ENCODE measurements at places on chromosomes 12 and 14.

DNA sequence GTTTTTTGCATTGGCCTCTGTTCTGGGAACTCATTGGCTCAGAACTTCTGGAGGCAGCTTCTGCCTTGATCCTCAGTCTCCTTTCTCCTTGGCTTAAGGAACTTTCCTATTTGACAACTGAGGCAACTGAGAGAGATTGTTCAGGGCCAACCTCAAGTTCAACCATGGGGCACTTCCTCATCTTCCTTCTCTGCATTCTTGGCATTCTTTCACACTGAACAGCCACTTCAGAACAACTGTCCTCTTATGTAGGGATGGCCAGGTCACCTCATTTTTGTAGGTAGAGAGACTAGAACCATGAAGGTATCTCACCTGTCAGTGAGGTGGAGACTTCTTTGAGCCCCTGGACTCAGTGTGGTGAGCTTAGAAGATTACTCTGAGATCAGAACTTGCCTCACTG lies 63.0 kb upstream of the NRXN3 start:
- H3K27me3 ChIP-seq: no peaks in the 10 kb centered on the region
- H3K27ac ChIP-seq: no peak overlapping the region
- DNase-seq: no peak

- H3K4me3 ChIP-seq: peak within 1 kb of the TSS; percentile 56
- H3K4me1 ChIP-seq: peaks cover 4% of the 10 kb centered on the region
- H3K27me3 ChIP-seq: peaks cover 42% of the 10 kb centered on the region
- H3K36me3 ChIP-seq: no peaks in the 10 kb centered on the region
- no peak within 1 kb of the TSS for H3K27ac ChIP-seq
- DNase-seq: no peak
These were observed at the start of gene CRIP2 for GRCh38 chr14:105474483-105475268. TSS of gene CRIP2 (plus strand) at chr14:105474821. CDS start at chr14:105474863, 42 bp downstream.

DNA sequence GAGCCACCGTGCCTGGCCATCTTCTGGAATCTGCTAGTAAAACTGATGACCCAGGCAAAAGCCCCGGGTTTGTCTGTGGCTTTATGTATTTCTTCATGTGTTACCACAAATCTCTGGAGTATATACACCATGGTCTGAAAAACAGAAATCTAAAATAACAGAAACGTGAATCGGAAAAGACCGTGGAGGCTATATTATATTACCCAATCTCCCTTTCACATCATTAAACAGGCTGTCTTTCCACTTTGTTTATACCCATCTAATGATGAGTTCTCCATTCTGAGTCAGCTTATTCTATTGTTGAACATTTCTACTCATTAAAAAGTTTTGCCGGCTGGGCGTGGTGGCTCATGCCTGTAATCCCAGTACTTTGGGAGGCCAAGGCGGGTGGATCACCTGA lies 9.5 kb upstream of the AJUBA start:
- H3K27me3 ChIP-seq: no peaks in the 10 kb centered on the region
- H3K4me3 ChIP-seq: no peak overlapping the region
- no peak for DNase-seq
- H3K27ac ChIP-seq: no peak overlapping the region

DNA sequence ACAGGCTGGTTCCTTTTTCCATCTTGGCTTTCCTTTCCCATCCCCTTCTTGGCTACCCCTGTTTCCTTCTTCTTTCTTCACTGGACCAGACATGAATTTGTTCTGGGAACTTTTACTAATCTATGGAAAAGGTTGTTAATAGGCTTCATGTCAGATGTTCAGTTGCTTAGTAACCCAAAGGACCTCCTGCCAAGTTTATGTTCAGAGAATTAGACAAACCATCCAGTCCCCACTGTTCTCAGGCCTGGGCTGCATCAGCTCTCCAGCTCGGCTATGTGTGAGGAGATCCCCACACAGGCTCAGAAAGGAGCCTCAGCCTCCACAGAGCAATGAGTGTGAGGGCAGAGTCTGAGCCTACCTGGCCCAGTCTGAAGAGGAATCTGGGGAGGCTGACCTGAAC lies 78.0 kb downstream of the AKAP6 start:
- H3K4me3 ChIP-seq: no peak overlapping the region
- H3K27ac ChIP-seq: no peak overlapping the region
- no peak for DNase-seq

DNA sequence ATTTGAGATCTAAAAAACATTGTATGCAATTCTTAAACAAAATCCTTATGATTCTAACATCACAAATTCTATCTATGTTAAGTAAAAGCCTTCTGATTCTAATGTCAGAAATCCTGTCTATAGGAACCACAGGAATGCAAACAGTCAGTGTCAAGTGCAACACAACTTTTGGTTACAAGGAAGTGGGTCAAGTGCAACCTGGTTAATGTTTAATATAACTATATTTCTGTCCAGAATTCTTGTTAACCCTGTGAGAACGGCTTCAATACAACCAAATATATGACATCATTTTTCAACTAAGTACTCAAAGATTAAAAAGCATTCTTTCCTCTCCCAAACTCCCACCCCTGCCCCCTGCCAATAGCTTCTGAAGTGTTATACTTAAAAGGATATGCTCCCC lies 107.9 kb upstream of the PLEKHA5 start:
- H3K4me1 ChIP-seq: peaks cover 30% of the 10 kb centered on the region
- no peaks in the 10 kb centered on the region for H3K27me3 ChIP-seq
- no peak overlapping the region for H3K27ac ChIP-seq
- no peak for DNase-seq
- no peaks in the 10 kb centered on the region for H3K36me3 ChIP-seq
- no peak overlapping the region for H3K4me3 ChIP-seq

GRCh38 chr12:104357421-104357952 lies 53.9 kb downstream of the EID3 start:
- no peaks in the 10 kb centered on the region for H3K27me3 ChIP-seq
- H3K4me1 ChIP-seq: no peaks in the 10 kb centered on the region
- H3K4me3 ChIP-seq: no peak overlapping the region
- H3K27ac ChIP-seq: no peak overlapping the region

- peak; percentile 62 for DNase-seq
- no peaks in the 10 kb centered on the region for H3K4me1 ChIP-seq
- H3K36me3 ChIP-seq: no peaks in the 10 kb centered on the region
These were observed 110.5 kb downstream of the ASCL4 start for GRCh38 chr12:107884769-107885694.

DNA sequence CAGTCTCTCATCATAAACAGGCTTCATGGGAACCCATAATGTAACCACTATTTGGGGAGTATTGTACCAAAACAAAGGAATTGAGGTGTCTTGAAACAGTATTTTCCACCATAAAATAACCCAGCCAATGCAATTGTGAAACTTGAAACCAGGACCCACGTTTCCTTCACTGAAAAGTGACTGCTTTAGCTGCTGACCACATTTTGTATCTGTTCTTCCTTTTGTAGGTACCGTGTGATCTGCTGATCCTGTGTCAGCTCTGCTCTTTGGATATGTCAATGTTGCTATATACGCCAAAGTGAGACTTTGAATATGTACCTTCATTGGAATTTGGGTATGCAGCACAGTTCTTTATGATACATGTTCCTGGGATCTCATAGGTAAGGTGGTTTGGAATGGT lies 95.1 kb upstream of the CNTN1 start:
- H3K4me3 ChIP-seq: no peak overlapping the region
- H3K36me3 ChIP-seq: no peaks in the 10 kb centered on the region
- DNase-seq: no peak
- H3K4me1 ChIP-seq: no peaks in the 10 kb centered on the region

DNA sequence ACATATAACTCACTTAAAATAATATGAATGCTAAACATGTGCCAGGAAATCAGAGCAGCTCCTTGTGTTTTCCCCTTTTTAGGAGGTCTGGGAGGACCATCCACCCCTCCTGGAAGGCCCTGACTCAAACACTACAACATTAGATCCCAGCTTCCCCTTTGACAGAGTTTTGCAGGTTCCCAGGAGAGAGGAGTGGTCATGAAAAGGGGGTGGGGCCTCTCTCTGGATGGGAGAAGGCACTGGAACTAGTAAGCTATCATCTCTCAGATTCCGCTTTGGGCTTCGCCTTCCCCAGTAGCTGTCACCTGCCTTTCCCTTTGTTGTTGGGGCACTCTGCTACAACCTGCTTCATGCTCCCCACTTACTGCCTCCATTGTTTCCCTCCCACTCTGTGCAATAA lies 149.2 kb downstream of the ZFP36L1 start:
- H3K4me1 ChIP-seq: peaks cover 18% of the 10 kb centered on the region
- no peaks in the 10 kb centered on the region for H3K27me3 ChIP-seq
- no peak for DNase-seq
- peaks cover 21% of the 10 kb centered on the region for H3K36me3 ChIP-seq
- H3K27ac ChIP-seq: no peak overlapping the region

DNA sequence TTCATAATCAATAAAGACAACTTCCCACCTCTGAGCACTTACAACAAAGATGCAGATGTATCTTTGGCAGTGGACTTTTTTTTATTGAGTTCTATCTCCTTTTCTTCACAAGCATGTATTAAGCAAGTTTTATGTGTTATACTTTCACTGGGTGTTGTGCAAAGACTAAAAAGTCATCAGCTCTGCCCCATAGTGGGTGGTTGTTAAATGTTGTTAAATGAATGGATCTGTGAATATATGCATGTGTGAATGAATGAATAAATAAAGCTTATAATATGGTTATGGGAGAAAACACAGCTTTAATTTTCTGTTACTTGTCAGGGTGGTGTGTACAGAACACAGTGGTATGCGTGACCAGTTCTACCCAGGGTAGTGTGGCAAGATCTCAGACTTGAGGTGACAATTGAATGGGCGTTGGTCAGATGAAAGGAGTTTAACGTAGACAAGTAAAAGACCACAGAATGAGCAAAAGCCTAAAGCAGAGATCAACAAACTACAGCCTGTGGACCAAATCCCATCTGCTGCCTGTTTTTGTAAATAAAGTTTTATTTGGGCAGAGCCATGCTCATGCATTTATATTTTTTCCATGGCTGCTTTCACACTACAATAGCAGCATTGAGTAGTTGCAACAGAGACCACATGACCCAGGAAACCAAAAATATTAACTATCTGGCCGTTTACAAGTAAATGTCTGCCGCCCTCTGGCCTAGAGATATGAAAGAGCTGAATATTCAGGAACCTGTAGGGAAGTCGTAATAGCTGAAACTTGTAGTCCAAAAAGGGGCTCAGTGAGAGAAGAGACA lies 207.4 kb upstream of the EEA1 start:
- H3K4me3 ChIP-seq: no peak overlapping the region
- no peak overlapping the region for H3K27ac ChIP-seq
- no peaks in the 10 kb centered on the region for H3K36me3 ChIP-seq
- no peaks in the 10 kb centered on the region for H3K27me3 ChIP-seq

- no peak overlapping the region for H3K4me3 ChIP-seq
- DNase-seq: peak; percentile 17
- peaks cover 11% of the 10 kb centered on the region for H3K36me3 ChIP-seq
- H3K4me1 ChIP-seq: peaks cover 45% of the 10 kb centered on the region
These were observed 46.2 kb downstream of the WSCD2 start for GRCh38 chr12:108175310-108175709.

DNA sequence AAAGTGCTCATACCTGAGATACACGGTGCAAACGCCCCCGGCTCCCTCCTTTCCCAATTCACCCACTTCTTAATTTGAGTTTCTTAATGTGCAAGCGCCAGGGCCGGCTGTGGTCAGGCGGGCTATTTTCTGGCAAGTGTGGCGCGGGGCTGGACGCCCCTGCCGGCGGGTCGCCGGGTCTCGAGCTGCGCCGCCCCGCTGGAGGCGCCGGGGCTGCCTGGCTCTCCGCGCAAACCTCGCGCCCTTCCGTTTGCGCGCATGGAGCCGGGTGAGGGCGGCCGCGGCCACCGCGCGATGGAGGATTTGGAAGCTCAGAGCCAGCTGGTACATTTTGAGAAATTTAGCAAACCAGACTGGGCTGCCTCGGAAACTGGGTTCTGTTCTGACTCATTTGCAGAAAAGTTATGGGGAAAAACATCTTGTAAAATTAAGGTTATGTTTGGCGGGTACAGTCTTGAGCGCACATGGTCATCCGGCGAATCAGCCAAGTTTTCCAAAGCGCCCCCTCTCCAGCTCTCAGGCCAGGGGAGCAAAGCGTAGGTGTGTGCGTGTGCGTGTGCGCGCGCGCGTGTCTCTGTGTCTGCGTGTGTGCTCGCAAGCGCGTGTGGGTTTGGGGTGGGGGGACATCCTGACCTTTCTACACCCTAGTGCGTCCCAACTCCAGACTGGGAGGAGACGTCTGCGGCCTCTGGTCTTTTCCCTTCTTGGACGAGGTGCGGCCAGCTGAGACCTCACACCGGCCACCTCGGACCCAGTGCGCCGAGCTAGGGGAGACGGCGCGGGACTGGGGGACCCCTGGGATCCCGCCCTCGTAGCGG lies 6.5 kb upstream of the OTX2 start:
- peaks cover 95% of the 10 kb centered on the region for H3K27me3 ChIP-seq
- no peaks in the 10 kb centered on the region for H3K36me3 ChIP-seq
- H3K4me1 ChIP-seq: peaks cover 54% of the 10 kb centered on the region
- no peak overlapping the region for H3K27ac ChIP-seq
- H3K4me3 ChIP-seq: peak overlapping the region; percentile 75

DNA sequence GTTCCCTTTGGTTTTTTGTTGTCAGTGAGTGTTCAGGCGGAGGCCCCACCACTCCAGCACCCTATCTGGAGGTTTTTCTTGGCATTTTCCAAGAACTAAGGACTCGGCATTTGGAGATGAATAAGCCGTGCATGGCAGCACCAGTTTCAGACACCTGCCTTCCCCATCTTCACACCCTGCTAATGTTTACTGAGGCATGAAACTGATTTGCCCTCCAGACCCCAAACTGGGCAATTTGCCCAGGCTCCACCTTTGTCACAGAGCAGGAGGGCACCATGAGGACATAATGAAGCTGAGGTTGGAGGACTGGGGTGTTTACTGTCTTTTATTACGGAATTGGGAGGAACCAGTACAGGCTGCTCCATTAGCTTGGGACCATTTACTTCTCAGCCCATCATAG lies 113.4 kb downstream of the LGMN start:
- no peaks in the 10 kb centered on the region for H3K4me1 ChIP-seq
- H3K27me3 ChIP-seq: no peaks in the 10 kb centered on the region
- no peaks in the 10 kb centered on the region for H3K36me3 ChIP-seq
- no peak overlapping the region for H3K27ac ChIP-seq
- DNase-seq: no peak
- H3K4me3 ChIP-seq: no peak overlapping the region
